Transverse colon (tissue), 4 donors: ENCODE measurements at places on chromosomes 13 and 19. TPM values are rescaled to one million over a fixed set of nuclear protein-coding genes. Genes with fewer than 3 reads are reported as not detected.
A peak's percentile ranks its signal among the peaks of the same experiment; 100 is the strongest.

FCHO1 gene
- 26.9 TPM for total RNA-seq

DACH1 gene
- total RNA-seq = 17.3 TPM

BRME1 gene
- 7.5 TPM for total RNA-seq

CRB3 gene
- total RNA-seq = 301 TPM

ZNF682 gene
- total RNA-seq = not detected

PRR36 gene
- total RNA-seq = not detected

GNA15 gene
- total RNA-seq = 2.2 TPM

DNA sequence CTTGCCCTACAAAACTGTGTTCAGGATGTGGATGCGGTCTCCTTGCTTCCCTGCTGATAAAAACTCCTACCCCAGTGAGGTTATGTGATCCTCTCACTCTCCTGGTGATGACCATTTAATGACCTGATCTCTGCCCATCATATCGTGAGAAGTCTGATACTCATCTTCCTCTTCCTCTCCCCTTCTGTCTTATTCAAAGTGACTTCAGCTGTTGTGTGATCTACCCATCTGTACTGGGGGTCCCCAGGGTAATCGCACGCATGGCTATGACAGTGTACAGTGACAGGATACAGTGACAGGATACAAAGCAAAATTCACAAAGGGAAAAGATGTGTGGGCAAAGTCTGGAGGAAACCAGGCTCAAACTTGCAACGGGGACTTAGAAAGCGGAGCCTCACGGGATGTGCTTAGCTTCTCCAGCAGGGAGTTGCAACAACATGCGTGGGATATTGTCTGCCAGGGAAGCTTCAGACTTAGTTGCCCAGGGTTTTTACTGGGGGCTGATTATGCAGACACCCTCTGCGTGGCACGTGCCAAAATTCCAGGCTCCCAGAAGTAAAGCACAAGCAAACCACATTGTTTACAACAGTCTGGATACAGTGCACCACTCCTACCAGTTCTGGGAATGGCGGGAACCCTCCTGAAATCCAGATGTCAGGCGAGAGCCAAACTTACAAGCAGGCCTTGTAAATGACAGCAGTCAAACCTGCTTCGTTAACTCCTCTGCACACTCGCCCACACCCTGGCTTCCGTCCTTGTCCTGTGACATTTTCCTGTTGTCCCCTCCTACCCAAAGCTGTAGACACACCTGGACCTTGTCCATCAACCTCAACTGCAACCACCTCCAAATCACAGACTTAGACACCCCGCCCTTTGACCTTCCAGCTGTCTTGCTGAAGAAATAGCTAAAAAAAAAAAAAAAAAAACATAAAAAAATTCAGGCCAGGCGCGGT, 18.0 kb upstream of the GARRE1 start:
- peak; percentile 44 for DNase-seq

- peak; percentile 41 for DNase-seq
Observed at GRCh38 chr19:40143612-40144011, 47.6 kb upstream of the MAP3K10 start.

DNA sequence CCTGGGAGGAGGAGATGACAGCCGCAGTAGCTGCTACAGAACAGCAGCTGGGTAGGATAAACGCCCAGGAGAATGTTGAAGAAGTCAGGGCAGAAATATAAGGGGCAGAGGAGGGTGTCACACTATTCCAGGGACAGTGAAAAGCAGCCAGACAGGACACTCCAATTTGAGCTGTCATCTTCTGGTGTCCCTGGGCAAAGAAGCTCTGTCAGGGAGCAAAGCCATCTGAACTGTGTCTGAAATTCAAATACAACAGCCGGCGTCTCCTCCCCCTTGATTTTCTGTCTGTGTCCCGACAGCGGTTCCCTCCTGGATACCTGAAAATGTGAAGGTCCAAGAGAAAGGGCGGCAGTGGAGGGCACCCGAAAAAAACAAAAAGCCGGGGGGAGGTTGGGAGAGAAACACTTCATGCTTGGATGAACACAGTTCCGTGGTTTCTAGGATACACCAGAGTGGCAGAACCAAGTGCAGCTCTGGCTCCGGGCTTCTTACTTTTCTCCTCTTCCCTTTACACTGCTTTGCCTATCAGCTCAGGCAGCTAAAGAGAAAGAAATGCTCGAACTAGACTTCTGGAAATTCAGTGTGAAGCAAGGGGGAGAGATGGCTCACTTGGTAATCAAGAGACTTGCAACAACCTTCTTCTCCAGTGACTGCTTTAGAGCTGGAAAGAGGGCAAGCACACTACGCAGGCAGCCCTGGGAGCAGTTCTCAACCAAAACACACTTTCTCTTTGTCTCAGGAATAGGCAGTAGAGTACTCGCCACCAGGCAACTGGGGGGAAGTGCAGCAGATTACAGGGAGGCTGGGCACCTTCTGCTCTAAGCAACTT, 465.6 kb downstream of the ITGBL1 start:
- no peak for DNase-seq

- no peak for DNase-seq
Observed at GRCh38 chr13:97004096-97004876, 10.0 kb upstream of the OXGR1 start.

GRCh38 chr19:13036366-13036976, 41.2 kb downstream of the NFIX start:
- DNase-seq = peak; percentile 81

DNA sequence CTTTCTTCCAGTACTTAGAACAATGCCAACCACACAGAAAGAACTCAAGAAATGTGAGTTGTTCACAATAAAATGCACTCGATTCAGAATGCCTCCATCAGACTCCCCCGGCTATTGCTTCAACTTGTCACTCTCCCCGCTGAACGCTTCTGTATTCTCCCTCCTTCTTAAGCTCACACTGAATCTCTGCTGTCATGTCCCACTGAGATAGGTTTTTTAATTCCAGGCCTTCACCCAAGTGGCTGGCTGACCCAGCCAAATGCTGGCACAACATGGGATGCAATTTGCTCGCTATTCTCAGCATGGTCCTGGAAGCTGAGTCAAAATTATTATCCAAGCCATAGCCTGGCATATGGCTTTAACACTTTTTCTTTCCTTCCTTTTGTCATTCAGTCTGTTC, 76.8 kb upstream of the SERP2 start:
- DNase-seq = no peak

- no peak for DNase-seq
Observed at GRCh38 chr19:9724157-9724556, 44.4 kb downstream of the ZNF846 start.

- no peak for DNase-seq
Observed at GRCh38 chr19:19566306-19566705, 28.2 kb downstream of the CILP2 start.

- no peak for DNase-seq
Observed at GRCh38 chr19:15252398-15253018, 20.3 kb upstream of the EPHX3 start.

DNA sequence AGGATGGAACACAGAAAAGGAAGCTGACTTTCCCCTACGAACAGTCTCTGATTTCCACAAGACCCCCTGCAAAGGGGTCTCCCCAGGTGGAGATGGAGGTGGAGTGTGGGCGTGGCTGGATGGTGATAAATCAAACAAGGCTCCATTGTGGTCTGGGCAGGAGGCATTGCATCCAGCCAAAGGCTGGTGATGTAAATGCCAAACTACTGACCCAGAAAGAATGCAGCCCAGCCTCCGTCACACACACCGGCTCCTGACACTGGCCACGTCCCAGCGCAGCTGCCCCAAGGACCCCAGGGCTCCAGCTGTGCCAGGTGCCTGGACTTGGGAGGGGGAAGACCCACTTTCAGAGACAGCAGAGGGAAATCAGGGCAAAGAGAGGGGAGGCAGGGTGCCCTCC, 6.3 kb downstream of the SLC7A1 start:
- DNase-seq = no peak

DNA sequence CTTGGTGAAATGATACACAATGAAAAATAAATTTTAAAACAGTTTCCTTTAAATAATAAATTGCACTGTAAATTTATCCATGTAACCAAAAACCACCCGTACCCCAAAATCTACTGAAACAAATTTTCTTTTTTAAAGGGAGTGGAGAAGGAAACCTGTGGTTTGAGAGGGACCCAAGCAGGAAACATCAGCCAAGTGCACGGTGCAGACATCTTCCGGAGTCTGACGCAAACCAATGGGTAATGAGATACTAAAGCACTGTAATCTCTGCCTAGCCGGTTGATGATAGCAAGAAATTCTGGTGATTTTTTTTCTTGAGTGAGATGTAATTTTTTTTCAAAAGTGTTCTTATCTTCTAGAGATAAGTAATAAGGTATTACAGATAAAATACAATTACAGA, 115.4 kb downstream of the ABCC4 start:
- DNase-seq = no peak

- no peak for DNase-seq
Observed at GRCh38 chr19:40724315-40724714, 7.4 kb downstream of the ITPKC start.

DNA sequence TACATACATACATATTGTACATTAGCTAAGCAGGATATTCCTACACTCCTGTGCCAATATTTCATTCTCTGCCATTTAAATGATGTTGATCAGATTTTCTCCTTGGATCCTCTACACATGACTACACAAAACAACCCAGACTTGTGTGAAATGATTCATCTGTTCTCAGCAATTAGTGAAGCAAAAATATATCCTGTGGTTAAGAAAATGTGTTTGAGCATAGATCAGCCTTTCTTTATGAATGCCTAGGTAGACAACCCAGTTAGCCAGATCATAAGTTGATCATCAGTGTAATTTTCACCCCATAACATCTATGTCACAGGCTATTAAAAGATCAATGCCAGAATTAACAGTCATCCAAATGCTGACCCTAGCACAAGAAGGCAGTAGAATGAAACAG, 275.2 kb upstream of the EDNRB start:
- no peak for DNase-seq

DNA sequence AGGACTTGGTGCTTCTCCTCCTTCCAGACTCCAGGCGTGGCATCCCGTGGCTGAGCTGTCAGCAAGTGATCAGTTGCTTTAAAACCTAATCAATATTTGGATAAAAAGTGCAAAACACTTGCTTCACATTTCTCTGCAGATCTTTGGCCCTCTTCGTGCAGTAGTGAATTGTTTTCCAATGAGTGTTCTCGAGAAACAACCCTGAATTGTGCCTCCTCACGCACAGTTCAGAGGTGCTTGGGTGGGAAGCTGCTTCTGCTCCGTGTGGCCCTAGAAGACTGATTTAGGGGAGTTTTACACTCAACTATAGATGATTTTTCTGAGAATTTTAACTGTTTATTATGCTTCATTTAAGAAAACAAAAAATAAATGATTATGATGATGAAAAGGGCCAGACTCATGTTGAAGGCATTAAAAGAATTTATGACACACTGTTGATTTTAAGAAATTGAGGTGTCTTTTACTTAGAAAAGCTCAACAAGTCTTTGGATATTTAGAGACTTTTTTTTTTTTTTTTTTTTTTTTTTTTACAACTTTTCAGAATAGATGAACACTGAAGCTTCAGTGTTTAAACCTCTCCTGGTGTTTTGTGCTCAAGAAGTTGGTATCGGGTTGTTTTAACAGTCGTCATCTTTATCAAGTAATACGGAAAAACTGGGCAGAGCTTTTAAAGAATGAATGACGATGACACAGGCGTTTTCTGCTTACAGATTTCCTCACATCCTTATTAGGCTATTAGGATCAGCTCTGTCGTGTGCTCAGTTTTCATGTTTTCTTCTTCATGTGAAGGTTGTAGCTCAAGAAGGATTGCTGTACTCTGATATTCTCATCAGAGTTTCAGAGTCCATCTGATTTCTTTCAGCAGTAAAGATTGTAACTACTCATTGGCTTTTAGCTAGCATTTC, 39.5 kb upstream of the TEX29 start:
- DNase-seq = no peak

DNA sequence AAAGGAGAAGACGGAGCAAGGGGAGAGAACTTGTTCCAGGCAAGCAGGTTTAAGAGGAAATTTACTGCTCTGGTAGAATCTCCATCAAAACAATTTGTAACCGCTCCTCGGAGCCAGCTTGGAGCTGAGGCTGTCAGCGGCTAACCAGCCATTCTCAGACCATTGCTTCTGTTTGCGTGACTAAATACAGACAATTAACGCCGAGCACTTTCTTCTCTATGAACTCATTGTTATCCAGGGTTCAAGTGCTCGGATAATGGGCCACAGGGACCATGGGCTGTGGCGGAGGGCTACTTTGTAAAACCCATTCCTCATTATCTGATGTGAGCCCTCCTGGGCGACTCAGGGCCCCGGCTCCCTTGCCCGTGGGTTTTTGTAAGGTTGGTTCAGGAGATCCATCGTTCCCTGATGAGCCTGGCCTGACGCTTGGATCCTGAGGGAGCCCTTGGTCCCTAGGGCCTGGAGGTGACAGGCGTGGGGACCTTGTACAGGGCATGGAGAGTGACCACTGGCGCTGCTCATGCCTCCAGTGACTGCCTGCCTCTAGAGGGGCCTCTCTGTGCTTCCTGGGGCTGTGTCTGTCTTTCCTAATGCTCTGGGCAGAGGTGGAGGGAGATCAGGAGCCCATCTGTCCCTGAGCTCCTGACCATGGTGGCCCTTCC, 61.5 kb upstream of the ZNF536 start:
- DNase-seq = no peak

- DNase-seq = no peak
Observed at GRCh38 chr19:29397748-29398147, 128.0 kb upstream of the VSTM2B start.

DNA sequence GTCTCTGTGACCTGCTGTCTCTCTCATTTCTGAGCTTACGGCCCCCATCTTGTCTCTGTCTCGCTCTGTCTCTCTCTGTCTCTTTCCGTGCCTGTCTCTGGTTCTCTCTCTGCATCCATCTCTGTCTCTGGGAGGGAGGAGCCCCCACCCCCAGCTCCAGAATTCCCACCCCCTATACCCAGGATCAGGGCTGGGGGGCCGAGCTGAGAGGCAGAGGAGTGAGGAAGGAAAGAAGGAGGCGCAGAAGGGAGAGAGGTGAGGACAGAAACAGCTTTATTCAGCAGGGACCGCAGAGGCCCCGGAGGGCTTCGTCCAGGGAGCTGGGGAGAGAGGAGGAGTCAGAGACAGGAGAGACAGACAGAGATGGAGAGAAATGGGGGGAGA, 14.0 kb downstream of the JOSD2 start:
- DNase-seq = no peak

- no peak for DNase-seq
Observed at GRCh38 chr19:39377373-39378362, 13.2 kb downstream of the PAF1 start.

DNA sequence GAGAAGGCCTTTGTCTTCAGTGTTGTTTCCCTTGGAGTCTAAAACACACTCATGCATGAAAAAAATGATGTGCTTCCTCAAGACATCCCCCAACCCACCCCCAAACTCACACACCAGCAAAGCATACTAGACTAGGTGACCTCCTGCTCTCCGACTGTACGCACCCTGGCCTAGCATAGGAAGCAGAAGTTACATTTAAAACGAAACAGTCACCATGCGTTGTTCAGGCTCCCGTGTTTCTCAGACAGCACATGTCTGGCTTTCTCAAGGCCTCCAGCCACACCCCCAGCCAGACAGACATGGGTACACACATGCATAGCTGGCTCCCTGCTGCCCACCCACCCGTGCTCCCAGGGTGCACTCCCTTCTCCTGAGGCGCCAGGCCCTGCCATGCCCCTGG, 28.7 kb upstream of the C1QTNF9 start:
- no peak for DNase-seq

DNA sequence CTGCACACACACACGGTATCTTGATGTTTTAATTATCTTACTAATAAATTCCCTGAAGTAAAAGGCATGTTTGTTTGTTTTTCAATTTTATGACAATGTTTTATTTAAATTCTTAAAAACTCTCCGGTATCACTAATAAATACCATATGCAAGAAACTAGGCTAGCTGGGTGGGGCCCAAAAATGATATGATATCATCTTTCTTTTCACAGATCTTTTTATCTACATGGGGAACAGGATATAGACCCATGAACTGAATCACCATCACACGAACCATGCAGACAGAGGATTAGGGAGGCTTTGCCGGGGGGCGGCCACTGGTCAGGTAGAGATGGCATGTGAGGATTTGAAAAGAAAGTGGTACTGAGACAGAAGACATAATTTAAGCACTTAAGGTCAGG, 266.4 kb downstream of the ENOX1 start:
- no peak for DNase-seq
